ENCODE measurements at places on chromosomes 7 and 10.

DNA sequence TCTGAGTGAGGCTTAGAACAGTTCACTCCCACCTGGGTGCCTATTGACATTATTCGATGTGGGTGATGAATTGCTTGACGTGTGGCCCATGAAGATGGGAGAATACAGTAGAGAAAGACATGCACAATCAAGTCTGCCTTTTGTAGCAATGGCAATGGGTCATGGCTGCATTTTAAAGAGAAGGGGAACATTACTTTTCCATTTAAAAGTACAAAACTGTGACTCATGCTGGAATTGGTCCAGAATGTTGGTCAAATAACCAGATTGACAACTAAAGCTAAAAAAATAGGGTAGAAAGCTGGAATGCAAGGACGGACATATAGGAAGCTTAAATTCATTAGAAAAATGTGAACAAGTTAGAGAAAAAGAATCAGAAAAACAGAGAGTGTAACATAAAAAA is 104.1 kb upstream of the SLC25A13 start:
- DNase-seq: no peak

DNA sequence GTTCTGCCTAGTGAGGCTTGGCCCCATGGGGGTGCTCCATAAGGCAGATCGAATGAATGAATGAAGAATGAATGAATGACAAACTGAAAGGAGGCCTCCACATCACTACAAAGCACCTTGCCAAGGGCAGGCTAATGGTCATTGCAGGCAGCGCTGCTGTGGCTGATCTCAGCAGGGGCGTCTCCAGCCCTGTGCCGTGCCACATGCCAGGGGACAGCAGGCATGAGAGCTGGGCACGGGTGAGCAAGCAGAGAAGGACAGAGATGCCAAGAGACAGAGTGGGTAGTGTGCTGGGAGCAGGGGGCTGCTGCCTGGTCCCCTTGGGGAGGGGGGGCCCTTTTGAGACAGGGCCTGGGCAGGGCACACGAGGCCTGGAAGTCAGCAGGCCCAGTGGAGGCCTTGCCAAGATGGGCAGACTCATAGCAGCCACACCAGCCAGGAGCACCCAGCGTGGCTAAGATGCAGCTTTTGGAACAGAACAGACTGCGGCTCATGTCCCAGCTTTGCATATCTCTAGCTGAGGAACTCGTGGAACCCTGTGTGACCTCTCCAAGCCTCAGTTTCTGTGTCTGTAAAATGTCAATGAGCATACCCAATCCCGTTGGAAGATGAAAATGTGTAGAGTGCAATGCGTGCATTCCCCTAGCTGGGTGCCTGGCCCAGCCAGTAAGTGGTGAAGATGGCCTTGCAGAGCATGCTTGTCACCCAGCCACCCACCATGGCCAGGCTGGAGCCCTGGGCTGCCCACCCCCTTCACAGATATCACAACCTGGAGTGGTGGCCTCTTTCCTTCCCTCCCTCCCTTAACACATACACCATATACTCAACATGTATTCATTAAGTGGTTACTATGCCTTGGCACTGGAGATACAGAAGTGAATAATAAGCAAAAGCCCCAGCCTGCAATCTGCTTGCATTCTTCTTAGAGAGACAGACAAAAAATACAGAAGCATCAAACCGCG is 61.1 kb upstream of the LRRC18 start:
- DNase-seq: no peak

DNA sequence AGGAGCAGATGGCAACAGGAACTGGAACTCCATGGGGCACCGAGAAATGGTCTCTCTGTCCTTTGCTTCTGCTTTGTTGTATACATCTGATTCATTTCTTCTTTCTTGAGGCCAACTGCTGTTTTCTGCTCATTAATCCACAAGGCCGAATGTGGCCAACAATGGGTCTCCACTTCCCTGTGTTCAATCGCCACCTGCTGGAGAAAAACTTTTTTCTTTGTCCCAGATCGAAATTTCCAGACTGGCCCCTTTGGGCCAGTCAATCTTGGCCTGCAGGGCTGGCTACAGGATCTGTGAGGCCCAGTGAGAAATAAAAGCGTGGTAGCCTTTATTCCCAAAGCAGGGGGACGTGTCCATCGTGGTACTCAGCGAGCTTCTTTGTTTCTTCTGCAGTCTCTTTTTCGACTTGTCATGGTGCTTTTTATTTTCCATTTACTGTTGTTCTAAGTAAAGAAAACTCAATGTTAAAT is 58.8 kb downstream of the PARP12 start:
- no peak for DNase-seq

- DNase-seq: no peak
Measured at GRCh38 chr7:2567679-2568278, 9.0 kb downstream of the IQCE start.

DNA sequence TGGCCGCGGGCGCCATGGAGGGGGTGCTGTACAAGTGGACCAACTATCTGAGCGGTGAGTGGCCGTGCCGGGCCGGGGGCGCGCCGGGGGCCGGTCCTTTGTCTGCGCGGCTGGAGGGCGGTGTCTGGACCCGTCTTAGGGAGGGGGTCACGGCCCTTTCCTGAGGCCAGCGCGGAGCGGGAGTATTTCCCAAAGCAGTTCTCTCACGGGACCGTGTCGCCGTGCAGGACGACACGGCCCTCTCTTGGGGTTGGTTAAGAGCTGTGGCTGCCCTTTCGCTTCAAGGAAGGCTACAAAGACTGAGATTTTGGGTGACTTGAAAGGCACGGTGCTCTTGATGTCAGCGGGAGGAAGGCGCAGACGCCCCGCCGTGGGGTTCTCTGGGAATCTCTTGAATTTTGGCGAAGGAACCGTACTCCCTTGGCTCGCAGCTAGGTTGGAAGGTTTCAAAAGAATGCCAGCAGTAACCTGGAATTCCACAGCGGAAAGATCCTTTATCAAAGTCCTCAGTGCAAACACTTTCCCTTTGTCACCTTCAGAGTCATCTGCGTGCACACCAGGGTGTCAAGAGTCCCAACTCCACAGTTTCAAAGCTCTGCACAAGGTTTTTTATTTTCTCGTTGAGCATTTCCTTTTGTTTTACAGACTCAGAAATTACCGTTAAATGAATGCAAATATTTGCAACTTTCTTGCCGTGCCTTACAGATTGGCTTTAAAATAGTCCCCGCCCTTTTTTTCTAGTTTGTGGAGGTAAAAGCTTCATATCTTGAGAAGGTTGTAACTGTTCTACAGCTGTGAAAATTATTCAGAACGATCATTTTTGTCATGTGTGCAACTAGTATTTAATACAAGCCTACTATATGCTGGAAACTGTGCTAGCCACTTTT is 780 bp downstream of the PLEKHA8 start:
- DNase-seq: no peak

All from stimulated activated CD4-positive, alpha-beta T cell treated with anti-CD3 and anti-CD28 coated beads, Interleukin-1b, Interleukin-23, amount 100 ng/mL, for 24 hours (primary cell).